IPS-NIHi11 (cell line): ENCODE measurements at places on chromosomes 2 and 18.

DNA sequence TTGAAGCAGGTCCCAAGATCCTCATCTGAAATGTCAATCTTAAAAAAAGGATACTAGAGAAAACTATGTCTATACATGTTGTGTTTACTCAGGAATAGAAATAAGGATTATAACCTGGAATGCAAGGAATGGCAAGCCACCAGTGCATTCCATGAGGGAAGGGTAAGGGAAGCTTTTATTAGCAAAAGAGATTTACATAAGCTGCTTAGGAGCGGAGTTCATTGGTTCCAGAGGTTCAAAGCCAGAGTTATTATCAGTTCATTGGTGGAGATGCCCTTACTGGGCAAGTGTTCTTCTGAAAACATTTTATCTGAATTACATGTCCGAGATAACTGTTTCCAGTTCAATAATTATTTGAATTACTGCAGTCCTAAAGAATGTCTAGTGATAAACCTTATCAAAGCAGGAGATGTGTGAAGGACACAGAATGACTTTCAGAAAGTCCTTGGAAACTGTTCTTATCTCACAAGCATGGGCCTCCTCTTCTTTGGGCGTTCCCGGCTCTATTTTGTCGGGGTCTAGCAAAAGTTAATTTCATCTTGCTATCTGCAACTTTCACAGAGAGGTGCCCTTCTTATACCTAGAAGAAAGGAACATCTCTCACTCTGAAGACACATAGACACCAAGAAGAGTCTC is 23.5 kb downstream of the COMMD1 start:
- no peak for DNase-seq

- no peak for DNase-seq
These were observed 62.0 kb downstream of the TRAPPC12 start for GRCh38 chr2:3441465-3441864.

DNA sequence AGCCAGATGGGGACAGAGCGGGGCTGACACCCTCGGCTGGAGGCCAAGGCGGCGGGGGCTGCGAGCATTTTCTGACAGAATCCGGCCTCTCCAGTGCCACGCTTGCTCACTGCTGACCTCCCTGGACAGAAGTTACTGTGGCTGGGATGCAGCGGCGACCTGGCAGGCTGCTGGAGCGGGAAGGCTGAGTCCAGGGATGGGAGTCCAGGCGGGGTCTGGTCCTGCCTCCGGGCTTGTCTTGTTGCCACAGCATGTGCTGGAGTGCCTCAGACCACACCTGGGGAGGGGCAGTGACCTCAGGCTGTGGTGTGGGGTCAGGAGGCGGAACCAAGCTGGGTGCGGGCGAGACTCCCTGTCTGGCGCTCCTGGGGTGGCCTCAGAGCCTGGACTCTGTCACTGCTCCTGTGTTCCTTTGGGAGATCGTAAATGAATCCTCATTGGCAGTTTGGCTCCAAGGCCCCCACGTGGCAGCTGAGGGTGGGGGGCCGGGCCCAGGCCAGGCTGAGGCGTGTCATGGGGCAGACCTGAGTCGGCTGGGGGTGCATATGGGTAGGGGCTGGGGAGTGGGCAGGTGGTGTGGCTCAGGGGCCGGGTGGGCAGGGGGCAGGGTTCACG is 5.5 kb downstream of the BOK start:
- no peak for DNase-seq

DNA sequence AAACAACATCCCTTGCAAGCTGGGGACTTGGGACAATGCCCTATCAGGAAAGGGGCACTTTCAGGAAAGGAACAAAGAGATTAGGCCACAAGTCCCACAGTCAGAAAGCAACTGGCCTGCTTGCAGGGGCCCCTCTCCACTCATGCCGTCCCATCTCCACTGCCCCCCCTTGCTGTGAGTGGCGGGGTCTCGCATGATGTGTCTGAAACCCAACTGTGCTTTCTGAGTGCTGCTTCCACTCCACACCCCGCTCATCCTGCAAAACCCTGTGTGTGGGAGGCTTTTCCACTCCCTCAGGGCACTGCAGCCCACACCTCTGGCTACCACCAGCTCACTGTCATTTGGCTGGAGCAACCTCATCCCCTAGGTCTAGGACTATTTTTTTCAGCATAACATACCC is 7.9 kb downstream of the HS6ST1 start:
- DNase-seq: no peak

DNA sequence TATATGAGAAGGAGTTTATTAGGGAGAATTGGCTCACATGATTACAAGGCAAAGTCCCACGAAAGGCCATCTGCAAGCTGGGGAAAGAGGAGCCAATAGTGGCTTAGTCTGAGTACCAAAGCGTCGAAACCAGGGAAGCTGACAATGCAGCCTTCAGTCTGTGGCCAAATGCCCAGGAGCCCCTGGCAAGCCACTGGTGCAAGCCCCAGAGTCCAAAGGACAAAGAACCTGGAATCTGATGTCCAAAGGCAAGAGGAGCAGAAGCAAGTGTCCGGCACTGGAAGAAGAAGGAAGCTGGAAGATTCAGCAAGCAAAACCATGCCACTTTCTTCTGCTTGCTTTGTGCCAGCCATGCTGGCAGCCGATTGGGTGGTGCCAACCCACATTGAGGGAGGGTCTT is 74.3 kb upstream of the NPAS2 start:
- no peak for DNase-seq

DNA sequence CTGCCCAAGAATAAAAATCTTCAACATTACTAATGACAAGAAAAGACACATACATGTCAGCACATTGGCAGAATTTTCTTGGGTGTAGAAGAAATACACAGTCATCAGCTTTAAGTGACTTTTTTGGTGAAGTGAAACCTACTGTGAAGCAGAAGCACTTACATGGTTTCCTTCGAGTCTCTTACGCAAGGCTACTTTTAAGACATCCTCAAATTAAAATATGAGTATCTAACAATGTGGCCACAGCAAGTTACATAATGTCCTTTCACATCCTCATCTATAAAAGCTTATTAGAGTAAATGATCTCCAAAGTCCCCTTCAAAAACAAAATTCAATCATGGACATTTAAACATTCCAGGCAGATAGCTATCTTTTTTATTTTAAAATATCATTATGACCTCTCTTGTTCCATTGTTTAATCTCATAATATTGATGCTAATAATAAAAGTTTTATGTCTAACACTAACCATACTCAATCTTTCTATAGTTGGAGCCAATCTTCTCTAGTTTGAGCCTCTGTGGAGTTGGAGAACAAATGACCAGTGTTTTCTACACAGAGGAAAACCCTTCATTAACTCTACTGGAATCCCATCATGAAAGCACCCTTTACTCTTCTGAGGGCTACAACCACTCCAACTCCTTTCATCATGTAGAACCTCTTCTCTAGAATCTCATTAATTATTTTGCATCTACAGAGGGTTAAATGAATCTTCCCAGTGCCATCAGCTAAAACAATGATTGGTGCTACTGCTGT is 182.2 kb upstream of the ZFP36L2 start:
- no peak for DNase-seq

DNA sequence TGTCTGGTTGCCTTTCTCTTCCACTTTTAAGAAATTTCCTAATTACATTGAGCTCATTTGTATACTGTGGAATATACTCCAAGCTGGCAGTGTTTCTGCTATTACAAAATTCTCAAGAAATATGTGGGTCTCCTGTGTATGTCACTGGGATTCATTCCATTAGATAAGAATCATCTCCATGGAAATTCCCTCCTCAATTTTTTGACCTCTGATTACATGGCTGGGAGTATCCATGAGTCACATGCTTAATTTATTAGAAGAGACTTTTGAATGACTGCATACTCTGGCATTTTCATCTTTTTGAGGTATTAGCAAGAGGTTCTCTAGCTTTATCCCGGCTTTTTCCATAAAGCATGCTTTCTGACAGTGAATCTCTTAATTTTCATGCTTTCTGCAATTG is 665.5 kb upstream of the CNTNAP5 start:
- no peak for DNase-seq

DNA sequence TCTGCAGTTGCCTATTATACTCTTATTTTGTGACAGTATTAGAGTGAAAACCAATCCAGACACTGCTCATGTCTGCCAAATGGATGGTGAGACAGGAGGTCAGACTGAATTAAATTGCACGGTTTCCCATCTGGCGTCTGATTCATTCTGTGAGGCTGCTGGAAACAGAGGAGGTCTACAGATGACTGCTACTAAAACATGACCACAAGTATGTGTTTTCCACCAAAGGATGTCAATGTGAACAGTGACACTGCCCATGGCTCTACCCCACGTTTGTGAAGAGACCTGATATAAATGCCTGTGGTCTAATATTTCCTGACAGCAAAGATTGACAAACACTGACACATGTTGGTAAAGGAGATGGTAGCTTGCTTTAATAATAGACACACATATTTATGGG is 104.3 kb upstream of the ST6GAL2 start:
- DNase-seq: no peak

- no peak for DNase-seq
These were observed 48.7 kb downstream of the GREB1 start for GRCh38 chr2:11582612-11582861.

DNA sequence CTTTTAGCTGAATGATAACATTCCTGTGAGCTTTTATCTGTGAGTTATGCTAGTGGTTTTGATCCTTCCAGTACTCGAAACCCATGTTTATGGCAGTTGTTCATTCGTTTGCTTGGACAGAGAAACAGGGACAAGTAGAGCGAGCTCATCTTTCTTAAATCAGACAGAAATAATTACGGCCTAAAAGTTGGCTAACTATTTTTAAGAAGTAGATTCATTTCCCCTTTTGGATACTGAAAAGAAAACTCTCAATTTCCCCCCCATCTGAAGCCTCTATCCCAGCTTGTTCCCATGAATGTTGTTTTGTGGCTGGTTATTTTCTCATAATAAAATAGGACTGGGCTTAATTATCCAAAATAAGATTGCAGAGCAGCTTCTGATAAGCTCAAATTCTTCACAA is 67.1 kb downstream of the ANTXR1 start:
- DNase-seq: no peak

- no peak for DNase-seq
These were observed 232.7 kb downstream of the TRIB2 start for GRCh38 chr2:12949406-12949805.

DNA sequence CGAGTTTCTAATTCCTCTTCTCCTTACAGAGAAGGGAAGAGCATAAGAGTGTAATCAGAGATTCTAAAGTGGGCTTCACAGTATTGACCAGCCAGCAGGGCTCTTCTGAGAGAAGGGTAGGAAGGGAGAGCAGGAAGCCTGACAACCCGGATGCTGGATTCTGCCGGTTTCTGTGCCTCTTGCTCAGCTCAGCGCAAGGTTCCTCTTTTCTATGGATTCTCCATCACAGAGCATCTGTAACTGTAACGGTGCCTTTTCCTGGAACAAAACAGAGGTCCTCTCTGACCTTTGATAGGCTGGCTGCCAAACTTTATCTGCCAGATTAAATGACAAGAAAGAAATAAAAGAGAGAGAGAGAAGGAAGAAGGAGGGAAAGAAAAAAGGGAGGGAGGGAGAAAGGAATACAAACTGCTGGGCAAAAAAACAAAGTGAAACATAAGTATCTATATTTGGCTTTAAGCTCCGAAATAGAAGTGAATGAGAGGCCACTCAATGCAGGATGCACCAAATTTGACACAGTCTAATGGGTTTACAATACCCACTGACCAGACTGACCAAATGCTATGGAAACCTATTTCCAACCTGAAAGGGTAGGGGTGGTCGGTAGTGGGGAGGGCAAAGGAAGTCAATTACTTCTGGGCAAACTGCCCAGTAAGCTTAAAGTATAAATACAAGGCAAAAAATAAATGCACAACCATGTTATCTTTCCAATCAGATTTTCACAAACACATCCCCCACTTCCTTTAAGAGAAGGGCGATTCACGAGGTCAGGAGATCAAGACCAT is 59.2 kb downstream of the PIEZO2 start:
- DNase-seq: no peak

- DNase-seq: no peak
These were observed 164.4 kb downstream of the TMEFF2 start for GRCh38 chr2:192030289-192030688.

GRCh38 chr18:26791676-26792075 is 73.8 kb downstream of the AQP4 start:
- DNase-seq: no peak

GRCh38 chr2:221514305-221515040 is 57.6 kb downstream of the EPHA4 start:
- DNase-seq: no peak

GRCh38 chr2:47321411-47322031 is 81.4 kb upstream of the MSH2 start:
- DNase-seq: no peak

DNA sequence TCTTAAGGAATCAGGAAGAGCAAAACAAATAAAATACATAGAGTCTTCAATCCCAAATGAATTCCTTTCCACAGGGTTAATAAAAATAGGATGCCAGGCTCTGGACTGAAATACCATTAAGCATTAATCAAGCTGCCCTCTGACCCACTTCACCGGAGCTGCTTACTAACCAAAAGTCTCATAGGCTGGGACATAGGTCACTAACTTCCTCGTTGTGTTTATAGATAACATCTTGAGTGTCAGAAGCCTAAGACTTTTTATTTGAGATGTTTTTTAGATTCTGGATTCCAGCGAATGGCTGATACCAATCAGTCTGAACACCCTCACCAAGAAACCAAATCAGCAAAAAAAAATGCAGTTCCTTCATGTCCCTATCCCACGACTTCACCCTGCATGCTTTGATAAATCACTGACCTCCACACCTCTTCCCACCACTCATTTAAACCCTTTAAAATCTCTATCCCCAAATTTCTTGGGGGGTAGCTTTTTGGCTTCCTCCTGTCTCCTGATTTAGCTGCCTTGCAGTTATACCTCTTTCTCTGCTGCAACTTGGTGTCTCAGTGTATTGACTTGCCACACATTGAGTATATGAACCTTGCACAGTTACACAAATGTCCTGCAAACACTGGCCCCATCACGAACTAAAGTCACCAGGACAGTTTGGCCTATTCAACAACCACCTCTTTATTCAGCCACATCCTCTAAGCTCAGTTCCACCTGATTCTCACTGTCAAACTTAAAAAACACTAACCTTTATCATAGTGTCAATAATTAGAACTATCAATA is 399.3 kb downstream of the METTL4 start:
- DNase-seq: no peak

GRCh38 chr2:130882111-130882690 is 45.5 kb downstream of the ARHGEF4 start:
- DNase-seq: no peak

- DNase-seq: no peak
These were observed 1182.9 kb upstream of the CRIM1 start for GRCh38 chr2:35172687-35173086.

DNA sequence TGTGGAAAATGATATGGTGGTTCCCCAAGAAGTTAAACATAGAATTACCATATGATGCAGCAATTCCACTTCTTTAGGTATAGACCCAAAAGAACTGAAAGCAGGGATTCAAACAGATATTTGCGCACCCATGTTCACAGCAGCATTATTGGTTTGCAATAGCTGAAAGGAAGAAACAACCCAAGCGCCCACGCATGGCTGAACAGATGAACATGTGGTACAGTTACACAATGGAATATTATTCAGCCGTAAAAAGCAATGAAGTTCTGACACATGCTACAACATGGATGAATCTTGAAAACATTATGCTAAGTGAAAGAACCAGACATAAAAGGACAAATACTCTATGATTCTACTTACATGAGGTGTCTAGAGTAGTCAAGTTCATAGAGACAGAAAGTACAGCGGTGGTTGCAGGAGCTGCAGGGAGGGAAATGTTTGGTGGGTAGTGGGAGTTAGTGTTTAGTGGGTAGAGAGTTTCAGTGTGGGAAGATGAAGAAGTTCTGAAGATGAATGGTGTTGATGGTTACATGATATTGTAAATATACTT is 26.7 kb upstream of the ASPRV1 start:
- DNase-seq: no peak
